Spleen (tissue), 13 donors: ENCODE measurements at places on chromosomes 7 and 10. TPM values are rescaled to one million over a fixed set of nuclear protein-coding genes. Genes with fewer than 3 reads are reported as not detected.

IKZF5 gene
- total RNA-seq, result 13.9 TPM

SPDYE8 gene
- not detected for total RNA-seq

GDF2 gene
- total RNA-seq, result not detected

RELN gene
- total RNA-seq, result 0.83 TPM

METTL27 gene
- 1.4 TPM for total RNA-seq

CRYGN gene
- total RNA-seq, result 0.26 TPM

NPFFR1 gene
- total RNA-seq, result not detected

RHOBTB1 gene
- 24.8 TPM for total RNA-seq

TCF7L2 gene
- total RNA-seq, result 61.1 TPM

SAMD9 gene
- total RNA-seq, result 27.8 TPM

ZNF467 gene
- total RNA-seq, result 37.6 TPM

PRSS2 gene
- not detected for total RNA-seq

CLDN15 gene
- 25.4 TPM for total RNA-seq

DPP6 gene
- total RNA-seq, result 1.4 TPM

TRIM50 gene
- not detected for total RNA-seq

PAX4 gene
- total RNA-seq, result not detected

SPDYE11 gene
- not detected for total RNA-seq

ZCWPW1 gene
- total RNA-seq, result 8.3 TPM

STMP1 gene
- total RNA-seq, result 21.7 TPM

PAX2 gene
- total RNA-seq, result not detected

SUN3 gene
- not detected for total RNA-seq

TFPI2 gene
- 1.7 TPM for total RNA-seq
